ENCODE measurements at places on chromosomes 16 and 17.

- DNase-seq: no peak
Observed at GRCh38 chr16:57405097-57405496, 530 bp downstream of the CCL17 start.

DNA sequence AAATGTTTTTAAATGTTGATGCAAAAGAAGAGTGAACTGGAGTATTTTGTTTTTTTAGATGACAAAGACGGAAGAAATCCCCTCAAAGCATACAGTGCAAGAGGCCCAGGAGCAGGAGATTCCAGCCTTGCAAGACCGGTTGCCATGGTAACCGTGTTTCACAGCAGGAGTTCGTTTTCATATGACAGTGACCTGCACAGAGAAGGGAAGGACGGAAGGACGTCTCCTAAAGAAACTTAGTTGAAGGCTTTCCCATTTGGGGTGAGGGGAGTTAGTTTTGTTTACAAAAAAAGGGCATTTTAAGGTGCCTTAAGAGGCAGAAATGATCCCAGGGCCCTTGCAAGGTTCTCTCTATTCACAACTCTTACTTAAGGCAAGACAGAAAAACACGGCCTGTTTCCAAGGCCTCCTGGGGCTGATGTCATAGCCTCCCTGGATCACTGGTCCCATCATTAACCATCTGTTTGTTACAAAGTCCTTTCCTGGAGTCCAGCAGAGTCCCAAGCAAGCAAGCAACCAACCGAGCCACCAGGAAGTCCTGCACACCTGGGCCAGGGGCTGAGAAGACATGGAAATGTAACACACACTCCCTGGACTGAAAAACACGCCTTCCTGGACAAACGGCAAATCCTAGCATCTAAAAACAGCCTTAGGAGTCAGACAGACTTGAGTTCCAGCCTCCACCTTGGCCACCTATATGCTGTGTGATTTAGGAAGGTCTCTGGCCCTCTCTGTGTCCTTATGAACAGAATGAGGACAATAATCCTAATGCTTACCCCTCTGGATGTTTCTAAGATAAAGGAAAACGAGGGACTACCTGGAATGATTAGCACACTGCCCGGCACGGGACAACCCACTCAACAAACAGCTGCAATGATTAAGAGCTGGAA is 30.3 kb upstream of the RPH3AL start:
- peak; percentile 32 for DNase-seq

DNA sequence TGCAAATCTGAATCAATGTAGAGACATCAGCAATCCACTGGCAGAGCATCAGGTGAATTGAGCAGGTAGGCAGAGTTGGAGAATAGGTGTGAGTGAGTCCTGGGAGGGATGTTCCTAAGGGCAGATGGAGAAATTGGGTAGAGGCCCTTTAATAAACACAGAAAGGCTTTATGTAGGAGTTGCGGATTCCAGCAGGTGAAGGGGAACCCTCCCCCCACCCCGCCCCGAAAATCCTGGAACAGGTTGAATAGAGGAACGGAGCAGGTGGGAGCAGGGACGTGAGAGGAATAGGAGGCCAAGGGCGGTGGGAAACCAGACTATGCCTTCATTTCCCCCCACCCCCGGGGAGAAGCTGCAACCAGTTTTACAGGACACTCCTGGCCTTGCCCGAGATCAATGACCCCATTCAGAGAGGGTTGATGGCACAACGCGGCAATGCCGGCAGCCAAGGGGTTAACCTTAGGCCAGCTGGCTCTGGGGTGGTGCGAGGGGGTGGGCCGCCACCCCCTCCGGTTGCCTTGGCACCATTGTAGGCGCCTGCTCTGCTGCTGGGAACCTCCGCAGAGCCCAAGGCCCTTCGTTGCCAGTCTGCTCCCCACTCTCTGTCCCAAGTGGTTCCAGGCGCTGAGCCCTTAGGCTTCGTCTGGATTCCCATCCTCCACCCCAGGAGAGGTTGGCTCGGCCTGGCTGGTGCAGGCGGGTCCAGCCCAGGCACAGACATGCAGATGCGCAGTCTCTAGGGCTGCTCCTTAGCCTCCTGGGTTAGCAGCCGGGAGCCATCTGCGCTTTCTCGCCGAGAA is 814 bp upstream of the RUNDC3A start:
- DNase-seq: no peak

GRCh38 chr17:57288773-57289121 is 32.4 kb downstream of the MSI2 start:
- DNase-seq: peak; percentile 80

DNA sequence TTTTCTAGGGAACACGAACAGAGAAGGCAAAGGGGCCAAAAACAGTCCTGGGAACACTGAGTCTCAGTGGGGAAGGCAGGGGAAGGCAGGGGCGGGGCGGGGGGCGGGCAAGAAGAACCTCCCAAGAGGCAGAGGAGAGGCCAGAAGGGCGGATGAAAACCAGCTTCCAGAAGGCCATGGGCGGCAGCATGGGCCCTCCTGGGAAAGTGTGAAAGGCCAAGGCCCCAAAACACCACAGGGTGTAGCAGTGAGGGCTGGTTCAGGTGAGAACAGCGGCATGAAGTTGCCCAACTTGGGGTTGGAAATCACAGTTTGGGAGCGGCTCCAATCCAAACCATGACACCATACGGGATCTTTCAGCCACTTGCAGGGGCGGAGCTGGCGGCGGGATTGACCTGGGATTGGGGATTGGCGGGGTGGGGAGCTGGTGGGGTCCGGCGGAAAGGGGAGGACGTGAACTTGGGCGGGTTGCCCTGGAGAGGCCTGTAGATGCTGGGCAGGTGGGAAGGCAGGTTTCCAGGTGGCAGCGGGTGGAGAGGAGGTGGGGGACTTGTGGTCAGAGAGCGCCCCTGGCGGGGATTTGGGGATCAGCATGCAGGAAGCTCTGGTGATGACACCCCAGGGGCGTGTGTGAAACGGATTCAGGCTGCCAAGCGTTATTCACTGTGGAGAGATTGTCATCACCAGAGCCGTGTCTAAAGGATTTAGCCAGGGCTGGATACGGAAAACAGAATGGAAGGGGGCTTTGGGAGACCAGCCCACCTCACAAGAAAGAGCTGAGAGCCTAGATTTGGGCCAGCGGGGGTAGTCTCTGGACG is 80.9 kb downstream of the ARHGAP23 start:
- peak; percentile 92 for DNase-seq

DNA sequence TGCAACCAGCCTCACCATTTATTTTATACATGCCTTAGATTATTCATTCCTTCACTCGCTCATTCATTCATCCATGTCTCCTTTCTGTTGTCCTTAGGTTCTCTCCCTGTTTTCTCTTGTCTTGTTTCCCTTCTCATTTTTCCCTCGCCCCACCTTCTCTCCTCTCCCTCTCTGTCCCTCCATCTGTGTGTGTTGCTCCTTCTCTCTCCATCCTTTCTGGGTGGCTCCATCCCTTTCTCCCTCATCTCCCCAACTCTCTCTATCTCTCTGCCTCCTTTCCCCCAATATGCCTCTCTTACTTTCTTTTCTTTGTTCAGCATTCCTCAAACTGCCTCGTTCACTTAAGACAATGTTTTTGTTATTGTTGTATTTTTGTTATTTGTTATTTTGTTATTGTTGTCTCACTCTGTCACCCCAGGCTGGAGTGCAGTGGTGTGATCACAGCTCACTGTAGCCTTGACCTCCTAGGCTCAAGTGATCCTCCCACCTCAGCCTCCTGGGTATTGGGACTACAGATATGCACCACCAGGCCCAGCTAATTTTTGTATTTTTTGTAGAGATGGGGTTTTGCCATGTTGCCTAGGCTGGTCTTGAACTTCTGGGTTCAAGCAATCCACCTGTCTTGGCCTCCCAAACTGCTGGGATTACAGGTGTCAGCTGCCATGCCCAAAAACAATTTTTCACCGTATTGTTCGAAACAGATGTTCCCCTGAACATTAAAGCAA is 14.4 kb downstream of the SOCS1 start:
- no peak for DNase-seq

GRCh38 chr16:25298165-25298872 is 40.7 kb upstream of the ZKSCAN2 start:
- DNase-seq: no peak

GRCh38 chr17:42311240-42312034 is 23.1 kb downstream of the STAT5A start:
- peak; percentile 97 for DNase-seq

GRCh38 chr17:60269417-60269816 is 119.6 kb downstream of the CA4 start:
- DNase-seq: no peak

DNA sequence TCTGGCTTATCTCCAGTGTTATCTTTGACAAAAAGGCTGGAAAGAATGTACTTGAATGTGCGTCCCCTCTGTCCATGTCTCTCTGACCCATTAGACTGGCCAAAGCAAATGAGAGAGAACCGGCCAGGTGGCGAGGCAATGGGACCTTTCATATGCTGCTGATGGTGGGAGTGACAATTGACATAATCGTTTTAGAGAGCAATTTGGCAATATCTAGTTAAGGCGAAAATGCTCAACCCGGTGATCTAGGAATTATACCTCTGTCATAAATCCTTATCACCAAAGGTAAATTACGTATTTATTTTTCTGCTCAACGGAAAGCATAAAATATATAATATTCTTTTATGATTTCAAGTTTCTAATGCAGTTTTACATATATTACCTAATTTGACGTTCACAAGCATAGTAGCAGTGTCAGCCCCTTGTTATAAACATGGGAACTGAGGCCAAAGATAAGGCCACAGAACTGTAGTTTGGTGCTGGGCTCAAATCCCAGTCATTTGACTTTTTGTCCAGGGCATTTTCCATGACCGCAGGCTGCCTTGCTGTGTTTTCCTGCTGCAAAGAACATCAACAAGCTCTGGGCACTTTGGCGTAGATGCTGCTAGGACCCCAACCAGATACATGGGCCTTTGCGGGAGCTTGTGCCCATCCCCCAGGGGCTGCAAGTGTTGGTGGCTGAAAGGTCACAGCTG is 14.7 kb upstream of the SDK2 start:
- DNase-seq: no peak

GRCh38 chr17:65403626-65404025 is 157.8 kb downstream of the AXIN2 start:
- DNase-seq: no peak

DNA sequence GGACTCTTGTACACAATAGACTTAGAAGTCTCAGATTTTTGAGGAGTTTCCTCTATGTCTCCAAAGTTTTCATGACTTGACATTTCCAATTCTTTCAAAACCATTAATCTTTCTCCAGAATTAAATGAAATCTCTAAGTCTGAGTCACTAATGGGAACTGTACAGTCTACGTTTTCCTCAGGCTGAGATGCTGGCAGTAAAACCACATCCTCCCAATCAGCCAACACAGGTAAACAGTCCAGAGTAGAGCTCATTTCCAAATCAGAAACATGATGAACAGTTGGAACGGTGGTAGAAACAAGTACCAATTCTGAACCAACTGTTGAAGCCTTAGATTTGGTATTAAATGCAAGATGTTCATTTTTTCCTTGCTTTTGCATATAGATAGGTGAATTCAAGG is 7.9 kb downstream of the ERI2 start:
- DNase-seq: no peak

DNA sequence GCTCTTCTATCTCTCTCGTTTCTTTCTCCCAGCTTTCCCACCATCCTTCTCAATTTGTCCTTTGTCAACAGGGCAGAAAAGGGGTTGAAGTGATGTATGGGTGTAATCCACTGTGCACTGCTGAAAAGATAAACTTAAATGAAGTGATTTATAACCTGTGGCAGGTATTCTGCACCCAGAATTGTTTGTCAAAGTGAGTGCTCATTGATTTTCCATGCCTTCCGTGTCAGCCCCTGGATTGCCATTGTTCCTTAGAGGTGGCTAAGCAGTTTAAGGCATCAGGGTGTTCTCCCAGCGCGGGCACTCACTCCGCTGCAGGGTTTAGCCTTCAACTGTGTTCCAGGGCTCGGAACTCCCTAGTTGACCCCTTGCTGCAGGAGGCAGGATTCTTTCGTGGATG is 82.9 kb downstream of the PITPNC1 start:
- no peak for DNase-seq

DNA sequence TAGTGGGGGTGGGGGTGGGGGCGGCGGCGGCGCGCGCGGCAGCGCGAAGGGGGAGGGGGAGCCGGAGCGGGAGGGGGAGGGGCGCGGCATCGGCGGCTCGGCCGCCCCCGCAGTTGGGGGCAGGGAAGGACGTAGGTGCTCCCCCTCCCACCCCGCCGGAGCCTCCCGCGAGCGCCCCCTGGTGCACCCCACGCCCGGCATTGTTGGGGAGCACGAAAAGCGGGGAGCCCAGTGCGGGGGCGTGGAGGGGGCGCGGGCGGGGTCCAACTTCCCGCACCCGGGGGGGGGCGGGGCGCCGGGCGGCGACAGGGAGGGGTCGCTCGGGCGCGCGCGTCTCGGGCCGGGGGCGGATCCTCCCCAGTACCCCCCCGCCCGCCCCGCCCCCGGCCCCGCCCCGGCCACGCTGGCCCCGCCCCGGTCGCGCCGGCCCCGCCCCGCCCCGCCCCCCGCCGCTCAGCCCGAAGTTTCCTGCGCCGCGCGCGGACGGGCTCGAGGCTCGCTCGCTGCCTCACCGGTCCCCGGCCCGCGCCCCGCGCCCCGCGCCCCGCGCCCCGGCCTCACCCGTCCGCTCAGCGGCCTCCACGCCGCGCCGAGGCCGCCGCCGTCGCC is at the start of gene CACNA1H:
CACNA1H (plus strand) TSS at position 456 of the 609 bp plus-strand sequence. CDS start 632 bp downstream, outside the sequence.
- peak; percentile 35 for DNase-seq

All from hematopoietic multipotent progenitor cell treated with erythropoietin and hydrocortisone succinate and interleukin-3 and kit ligand, for 4 days (in vitro differentiated cells).